ENCODE measurements at places on chromosomes 2 and 18. TPM values are rescaled to one million over a fixed set of nuclear protein-coding genes. Genes with fewer than 3 reads are reported as not detected.

Gene FBXO48
- 2.0 TPM for total RNA-seq

Gene RETSAT
- total RNA-seq = 28.4 TPM

Gene ASAP2
- 45.1 TPM for total RNA-seq

Gene SLC38A11
- not detected for total RNA-seq

Gene SLC9A4
- 0.11 TPM for total RNA-seq

Gene PSMA8
- not detected for total RNA-seq

Gene CAVIN2
- total RNA-seq = 0.09 TPM

Gene PID1
- total RNA-seq = 1.5 TPM
